RPMI7951 (cell line): ENCODE measurements at places on chromosomes 1 and 21.

DNA sequence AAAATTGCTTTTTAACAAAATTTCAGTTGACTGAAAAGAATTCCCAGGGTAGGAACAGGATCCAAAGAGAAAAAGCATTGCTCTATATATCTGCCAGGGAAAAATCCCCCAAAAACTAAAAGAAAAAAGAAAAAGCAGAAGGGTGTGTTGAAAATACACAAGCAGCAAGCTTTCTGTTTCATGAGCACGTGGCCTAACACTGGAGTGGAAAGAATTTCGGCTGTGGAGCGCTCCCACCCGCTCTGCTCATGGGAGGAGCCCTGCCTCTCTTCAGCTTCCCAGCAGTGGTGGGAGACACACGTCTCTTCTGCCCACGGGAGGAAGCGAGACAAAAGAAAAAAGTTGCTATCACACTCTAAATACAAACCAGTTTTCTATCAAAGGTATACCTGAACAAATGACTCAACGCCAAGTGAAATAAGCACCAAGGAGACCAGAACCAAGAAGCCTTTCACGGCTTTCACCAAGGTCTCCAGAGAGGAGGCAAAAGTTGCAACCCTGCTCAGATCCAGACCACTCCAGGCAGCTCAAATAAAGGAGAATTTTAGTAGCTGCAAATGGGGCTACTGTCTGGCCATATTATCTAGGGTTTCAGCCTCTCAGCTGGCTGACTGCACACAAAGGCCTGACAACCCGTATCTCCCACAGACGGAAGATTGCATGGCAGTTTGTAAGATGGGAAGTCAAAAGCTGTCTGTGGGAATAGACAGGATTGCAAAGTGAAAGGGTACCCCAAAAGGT lies 29.5 kb upstream of the ZNF496 start:
- peak; percentile 26 for DNase-seq

GRCh38 chr1:119711804-119712341 lies at the start of gene PHGDH:
Gene PHGDH (plus strand): TSS chr1:119711934. CDS start chr1:119712023, 89 bp downstream.
- peak; percentile 88 for DNase-seq

GRCh38 chr1:107415241-107415640 lies 274.4 kb downstream of the NTNG1 start:
- DNase-seq = no peak

GRCh38 chr1:20100632-20101355 lies 18.5 kb downstream of the PLA2G2D start:
- peak; percentile 65 for DNase-seq

DNA sequence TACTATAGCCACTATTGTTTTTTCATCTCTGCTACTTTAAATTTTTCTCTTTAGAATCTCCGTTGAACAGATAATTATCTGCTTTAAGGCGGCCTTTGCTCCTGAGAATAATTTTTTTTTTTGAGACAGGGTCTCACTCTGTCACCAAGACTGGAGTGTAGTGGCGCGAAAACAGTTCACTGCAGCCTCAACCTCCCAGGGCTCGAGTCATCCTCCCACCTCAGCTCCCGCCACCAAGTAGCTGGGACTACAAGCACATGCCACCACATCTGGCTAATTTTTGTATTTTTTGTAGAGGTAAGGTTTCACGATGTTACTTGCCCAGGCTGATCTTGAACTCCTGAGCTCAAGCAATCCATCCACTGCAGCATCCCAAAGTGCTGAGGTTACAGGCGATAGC lies 28.6 kb downstream of the TRIT1 start:
- no peak for DNase-seq

DNA sequence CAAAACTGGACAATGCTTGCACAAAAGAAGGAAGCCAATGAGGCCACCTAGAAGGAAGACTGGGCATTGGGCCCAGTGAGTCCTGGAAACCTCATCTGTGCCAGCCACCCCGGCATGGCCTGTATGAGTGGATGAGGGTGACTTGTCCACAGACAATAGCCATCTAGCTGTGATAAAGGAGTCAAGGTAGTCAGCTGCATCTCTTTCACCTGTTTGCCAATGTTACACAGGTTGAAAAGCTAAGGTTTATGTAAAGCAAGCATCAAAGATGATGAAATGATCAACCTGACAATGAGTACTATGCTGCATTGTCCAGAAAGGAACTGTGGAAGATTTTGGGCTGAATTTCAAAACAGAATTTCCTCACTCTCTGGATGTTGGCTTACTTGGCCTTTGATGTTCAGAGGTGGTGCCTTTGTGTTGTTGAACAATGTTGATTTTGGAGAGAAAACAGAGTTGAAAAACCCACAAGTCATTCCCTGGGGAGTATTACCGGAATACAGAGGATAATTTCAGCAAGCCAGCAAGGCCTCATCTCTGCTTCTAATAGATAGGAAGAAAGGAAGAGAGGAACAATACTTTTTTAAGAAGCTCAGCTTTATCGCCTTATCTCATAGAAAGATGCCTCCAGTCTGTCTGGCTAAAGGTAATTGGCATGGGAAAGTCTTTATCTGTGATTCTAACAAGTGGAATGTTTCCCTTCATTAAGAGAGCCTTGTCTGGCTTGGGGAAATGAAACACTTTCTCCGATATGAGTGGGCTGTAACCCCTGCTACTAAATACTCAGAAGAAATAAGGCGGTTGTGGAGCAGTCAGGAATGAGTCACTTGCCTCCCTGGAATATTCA lies 11.4 kb upstream of the SELE start:
- DNase-seq = peak; percentile 6

DNA sequence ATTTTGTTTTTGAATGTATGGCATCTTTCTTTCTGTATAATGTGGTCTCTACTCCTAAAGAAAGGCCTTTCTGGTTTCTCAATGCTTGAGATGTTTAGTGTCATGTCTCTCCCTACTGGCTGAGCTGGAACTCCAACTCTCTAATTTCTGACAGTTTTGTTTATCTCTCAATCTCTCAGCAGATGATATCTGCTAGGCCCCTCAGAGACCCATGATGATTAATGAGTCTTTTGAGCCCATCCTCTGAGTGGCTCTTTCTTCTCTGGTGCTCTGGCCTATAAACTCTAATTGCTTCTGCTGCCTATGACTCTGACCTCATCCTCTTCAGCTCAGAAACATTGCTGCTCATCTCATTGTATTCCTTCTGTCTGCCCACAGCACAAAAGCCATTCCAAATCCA lies 46.6 kb downstream of the CRB1 start:
- no peak for DNase-seq

- DNase-seq = no peak
Observed at GRCh38 chr1:95181096-95181495, 52.9 kb upstream of the RWDD3 start.

GRCh38 chr1:3268281-3268680 lies 186.2 kb upstream of the ARHGEF16 start:
- no peak for DNase-seq
